T-helper 17 cell (primary cell): ENCODE measurements at places on chromosomes 7 and 10. TPM values are rescaled to one million over a fixed set of nuclear protein-coding genes. Genes with fewer than 3 reads are reported as not detected.

- peaks cover 2% of the 10 kb centered on the region for H3K36me3 ChIP-seq
- H3K27me3 ChIP-seq: no peaks in the 10 kb centered on the region
- DNase-seq: no peak
- H3K4me1 ChIP-seq: peaks cover 22% of the 10 kb centered on the region
Measured at GRCh38 chr7:137978464-137979237, 23.2 kb downstream of the CREB3L2 start.

DNA sequence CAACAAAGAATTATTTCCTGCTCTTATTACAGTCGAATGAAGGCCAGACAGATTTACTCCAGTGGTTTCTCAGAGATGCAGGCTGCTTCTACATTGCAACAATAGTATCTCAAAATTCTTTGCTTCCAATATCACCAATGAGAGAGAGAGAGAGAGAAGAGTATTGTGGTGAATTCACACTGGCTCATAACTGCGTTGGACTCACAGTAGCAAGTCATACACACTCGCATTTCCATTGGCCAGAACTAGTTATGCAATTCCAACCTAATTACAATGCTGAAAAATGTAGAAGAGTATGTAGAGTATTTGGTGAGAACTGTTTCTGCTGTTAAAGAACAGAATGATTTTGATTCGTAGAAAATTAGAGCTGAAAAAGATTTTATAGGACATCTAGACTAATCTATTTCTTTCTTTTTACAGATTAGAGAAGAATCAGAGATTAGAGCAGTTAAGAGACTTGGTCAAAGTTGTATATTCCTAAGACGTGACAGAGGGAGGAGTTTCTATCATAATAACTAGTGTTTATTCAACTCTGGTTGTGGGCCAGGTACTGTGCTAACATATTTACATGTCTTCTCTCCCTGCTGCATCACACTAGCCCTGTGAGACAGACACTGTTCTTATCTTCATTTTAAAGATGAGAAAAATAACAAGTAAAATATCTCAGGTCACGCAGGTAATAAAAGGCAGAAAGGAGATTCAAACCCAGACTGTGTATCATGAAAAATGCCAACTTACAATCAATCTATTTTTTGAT is 34.6 kb upstream of the PDK4 start:
- no peaks in the 10 kb centered on the region for H3K27me3 ChIP-seq
- H3K27ac ChIP-seq: no peak overlapping the region
- H3K36me3 ChIP-seq: no peaks in the 10 kb centered on the region
- no peak for DNase-seq
- H3K4me3 ChIP-seq: no peak overlapping the region

DNA sequence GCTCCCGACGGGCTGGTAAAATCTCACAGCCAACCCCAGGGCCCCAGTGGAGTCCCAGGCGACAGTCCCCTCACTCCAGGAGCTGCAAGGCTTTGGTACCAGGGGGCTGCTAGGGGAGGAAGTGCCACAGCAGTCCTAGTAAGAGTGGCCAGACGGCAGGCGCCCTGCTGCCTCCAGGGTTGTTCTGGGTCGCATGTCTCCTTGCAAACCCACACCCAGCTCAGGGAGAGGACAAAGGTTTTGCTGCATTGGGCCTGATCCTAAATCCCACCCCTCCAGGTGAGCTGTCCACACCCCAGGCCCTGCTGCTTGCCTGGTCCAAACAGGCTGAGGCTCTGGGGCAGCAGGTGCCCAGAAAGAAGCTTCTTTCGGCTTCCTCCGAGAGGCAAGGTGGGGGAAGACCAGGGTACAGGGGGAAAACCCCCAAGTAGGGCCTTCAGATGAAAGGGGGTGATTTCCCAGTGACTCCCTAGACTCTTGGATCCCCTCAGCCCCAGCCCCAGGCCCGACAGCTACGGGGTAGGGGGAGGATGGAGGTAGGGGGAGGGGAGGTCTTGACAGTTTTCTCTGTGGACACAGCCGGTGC is 4.2 kb upstream of the KCP start:
- H3K36me3 ChIP-seq: peaks cover 2% of the 10 kb centered on the region
- peak overlapping the region; percentile 56 for H3K4me3 ChIP-seq
- peaks cover 10% of the 10 kb centered on the region for H3K4me1 ChIP-seq

- no peak for DNase-seq
Measured at GRCh38 chr7:142595816-142596516, 153.3 kb upstream of the PRSS1 start.

- H3K4me3 ChIP-seq: no peak overlapping the region
- H3K4me1 ChIP-seq: no peaks in the 10 kb centered on the region
- H3K27ac ChIP-seq: no peak overlapping the region
- DNase-seq: no peak
- peaks cover 33% of the 10 kb centered on the region for H3K27me3 ChIP-seq
Measured at GRCh38 chr10:121702351-121703320, 104.4 kb upstream of the FGFR2 start.

- H3K27ac ChIP-seq: no peak overlapping the region
- H3K4me3 ChIP-seq: no peak overlapping the region
- no peaks in the 10 kb centered on the region for H3K27me3 ChIP-seq
Measured at GRCh38 chr7:8973601-8974000, 540.2 kb downstream of the NXPH1 start.

- no peak for DNase-seq
- H3K27ac ChIP-seq: no peak overlapping the region
- no peaks in the 10 kb centered on the region for H3K27me3 ChIP-seq
Measured at GRCh38 chr10:81920213-81920829, 45.3 kb downstream of the NRG3 start.

DNA sequence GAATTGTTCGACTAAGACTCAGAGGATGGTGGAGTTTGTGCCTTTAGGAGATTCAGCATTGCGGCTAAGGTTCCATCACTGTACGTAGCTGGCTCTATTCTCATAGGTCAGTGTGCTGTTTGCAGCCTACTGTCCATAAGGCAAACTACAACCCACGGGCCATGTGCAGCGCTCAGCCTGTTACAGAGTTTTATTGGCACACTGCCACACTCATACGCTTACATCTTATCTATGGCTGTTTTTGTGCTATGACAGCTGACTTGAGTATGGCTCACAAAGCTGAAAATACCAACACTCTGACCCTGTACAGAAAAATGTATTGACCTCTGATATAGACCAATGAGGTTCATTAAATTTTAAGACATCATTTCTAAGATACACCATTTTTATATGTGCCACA is 114.5 kb downstream of the ARID5B start:
- DNase-seq: no peak
- peaks cover 19% of the 10 kb centered on the region for H3K4me1 ChIP-seq
- H3K36me3 ChIP-seq: peaks cover 3% of the 10 kb centered on the region
- H3K4me3 ChIP-seq: no peak overlapping the region
- H3K27ac ChIP-seq: no peak overlapping the region

DNA sequence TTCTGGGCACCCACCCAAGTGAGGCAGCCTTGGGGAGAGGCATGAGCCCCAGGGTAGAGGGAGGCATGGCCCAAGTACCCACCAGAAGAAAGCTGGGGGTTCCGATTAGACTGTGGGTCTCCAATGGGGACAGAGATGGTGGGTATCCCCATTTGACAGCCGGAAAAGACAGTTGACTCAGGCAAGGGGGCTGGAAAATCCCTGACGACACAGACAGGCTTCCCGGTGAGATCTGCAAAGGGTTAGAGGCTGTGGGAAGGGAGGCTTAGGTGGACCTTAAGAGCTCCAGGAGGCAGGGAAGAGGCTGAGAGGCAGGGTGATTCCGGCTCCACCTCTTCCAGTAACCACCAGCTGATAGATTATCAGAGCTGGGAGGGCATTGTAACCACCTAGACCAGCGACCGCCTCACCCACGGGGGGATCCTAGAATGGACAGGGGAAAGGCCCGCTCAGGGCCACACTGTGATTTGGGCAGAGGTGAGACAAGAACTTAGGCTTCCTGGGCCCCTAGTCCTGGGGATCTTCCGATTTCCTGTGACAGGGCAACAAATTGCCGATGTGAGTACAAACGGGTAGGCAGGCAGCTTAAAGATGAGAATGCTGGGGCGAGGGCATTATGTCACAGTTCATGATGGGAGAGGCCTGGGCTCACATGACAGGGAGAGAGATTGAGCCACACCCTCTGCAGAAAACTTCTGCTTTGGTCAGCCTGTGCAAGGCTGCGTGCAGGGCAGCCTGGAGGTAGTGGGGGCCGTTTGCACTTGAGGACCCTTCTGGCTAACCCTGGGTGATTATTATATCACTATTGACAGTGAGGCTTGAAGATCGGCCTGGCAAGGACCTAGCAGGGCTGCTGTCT is 5.4 kb downstream of the TBATA start:
- H3K36me3 ChIP-seq: peaks cover 2% of the 10 kb centered on the region
- peaks cover 25% of the 10 kb centered on the region for H3K27me3 ChIP-seq
- H3K4me1 ChIP-seq: peaks cover 6% of the 10 kb centered on the region
- no peak for DNase-seq
- no peak overlapping the region for H3K4me3 ChIP-seq
- no peak overlapping the region for H3K27ac ChIP-seq

GRCh38 chr7:1068013-1068412 is 19.9 kb upstream of the GPER1 start:
- no peak for DNase-seq
- peaks cover 4% of the 10 kb centered on the region for H3K4me1 ChIP-seq
- no peak overlapping the region for H3K4me3 ChIP-seq
- H3K36me3 ChIP-seq: no peaks in the 10 kb centered on the region
- H3K27ac ChIP-seq: no peak overlapping the region

DNA sequence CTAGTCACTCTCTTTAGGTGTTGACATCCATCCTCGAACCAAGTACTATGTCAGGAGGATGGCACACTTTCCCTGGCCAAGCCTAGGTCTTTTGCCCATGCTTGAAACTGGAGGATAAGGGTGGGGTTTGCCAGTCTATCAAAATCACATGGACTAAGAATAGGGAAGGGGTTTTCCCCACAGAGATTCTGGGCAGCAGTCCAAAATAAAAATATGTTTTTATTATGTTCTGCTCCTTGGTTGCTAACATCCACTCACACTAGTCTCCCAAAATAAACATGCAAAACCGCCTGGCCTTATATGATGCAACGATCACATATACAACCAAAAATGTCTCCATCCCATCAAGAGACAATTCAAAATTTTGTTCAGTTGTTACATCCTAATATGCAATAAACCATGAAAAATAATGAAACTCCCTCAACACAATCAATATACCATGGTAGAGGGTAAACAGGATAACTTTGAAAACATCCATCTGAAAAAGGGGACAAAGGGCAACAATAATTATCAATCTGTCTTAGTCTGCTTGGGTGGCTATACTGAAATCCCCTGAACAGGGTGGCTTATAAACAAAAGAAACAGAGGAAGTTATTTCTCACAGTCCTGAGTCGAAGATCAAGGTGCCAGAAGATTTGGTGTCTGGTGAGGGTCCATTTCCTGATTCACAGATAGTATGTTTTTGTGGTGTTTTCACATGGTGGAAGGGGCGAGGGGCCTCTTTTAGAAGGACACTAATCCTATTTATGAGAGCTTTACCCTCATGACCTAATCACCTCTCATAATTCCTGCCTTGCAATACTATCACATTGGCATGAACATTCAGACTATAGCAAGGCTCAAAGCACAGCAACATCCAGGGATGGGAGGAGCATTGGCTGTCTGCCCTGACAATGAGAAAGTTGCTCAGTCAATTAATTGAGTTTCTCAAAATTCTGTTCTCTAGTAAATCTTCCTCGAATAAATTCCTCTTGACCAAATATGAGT is 159.3 kb downstream of the ETV1 start:
- H3K27ac ChIP-seq: no peak overlapping the region
- no peak overlapping the region for H3K4me3 ChIP-seq
- H3K36me3 ChIP-seq: peaks cover 4% of the 10 kb centered on the region
- no peak for DNase-seq
- H3K27me3 ChIP-seq: peaks cover 7% of the 10 kb centered on the region

DNA sequence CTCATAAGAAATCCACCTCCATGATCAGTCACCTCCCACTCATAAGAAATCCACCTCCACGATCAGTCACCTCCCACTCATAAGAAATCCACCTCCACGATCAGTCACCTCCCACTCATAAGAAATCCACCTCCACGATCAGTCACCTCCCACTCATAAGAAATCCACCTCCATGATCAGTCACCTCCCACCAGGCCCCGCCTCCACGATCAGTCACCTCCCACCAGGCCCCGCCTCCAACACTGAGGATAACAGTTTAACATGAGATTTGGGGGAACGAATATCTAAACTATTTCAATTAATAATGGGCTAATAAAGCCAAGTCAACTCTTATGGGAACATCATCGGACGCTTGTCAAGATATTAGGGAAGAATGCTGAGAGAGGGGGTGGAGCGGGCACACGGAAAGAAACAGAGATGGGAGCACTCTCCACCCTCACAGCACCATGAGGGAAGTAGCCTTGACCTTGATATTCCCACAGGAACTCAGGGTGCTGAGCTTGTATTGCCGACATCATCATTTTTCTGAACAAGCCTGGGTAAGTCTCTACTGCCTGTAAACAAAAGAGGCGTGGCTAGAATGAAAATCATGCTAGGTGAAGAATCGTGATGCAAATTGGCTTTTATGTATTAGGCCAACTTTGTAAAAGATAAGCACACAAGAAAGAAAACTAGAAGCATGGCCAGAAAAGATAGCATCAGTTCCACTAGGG is 303.5 kb upstream of the KLF6 start:
- no peaks in the 10 kb centered on the region for H3K27me3 ChIP-seq
- DNase-seq: no peak
- H3K4me1 ChIP-seq: peaks cover 8% of the 10 kb centered on the region
- H3K36me3 ChIP-seq: no peaks in the 10 kb centered on the region

DNA sequence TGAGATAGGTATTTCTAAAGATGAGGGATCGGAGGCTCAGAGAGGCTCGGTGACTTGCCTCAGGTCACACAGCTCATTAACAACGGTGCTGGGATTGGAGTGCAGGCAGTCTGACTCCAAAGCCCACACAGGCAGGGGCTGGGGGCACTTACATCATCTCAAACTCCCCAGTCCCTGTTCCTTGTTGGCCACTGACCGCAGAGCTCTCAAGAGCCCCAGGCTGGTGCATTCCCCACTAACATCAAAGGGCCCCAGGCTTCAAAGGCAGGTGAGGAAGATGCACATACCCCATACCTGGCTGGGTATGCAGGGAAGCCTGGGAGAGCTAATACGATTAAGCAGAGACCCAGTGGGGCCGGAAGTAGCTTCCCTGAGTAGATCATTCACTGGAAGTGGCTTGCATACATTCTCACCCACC is 13.7 kb upstream of the NODAL start:
- H3K4me3 ChIP-seq: no peak overlapping the region
- H3K27me3 ChIP-seq: peaks cover 32% of the 10 kb centered on the region
- H3K27ac ChIP-seq: no peak overlapping the region
- DNase-seq: no peak
- H3K36me3 ChIP-seq: peaks cover under 1% of the 10 kb centered on the region

DNA sequence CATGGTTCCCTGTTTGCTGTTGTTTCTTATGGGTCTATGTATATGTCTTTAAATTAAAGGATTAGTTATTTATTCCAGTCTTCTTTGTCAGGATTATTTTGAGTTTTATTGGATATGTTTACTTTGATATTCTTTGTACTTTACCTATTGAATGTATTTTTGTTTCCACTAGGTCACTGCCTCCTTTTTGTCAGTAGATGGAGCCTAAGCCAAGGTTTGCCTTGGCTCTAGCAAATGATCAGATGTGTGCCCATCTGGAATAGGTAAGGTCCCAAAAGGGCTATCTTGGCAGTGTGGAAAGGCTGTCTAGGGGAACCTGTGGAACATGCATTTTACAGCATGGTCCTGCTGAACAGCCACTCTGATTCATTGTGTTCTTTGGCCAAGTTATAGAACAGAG is 337.3 kb upstream of the GHITM start:
- H3K4me1 ChIP-seq: no peaks in the 10 kb centered on the region
- no peaks in the 10 kb centered on the region for H3K36me3 ChIP-seq
- H3K4me3 ChIP-seq: no peak overlapping the region
- H3K27ac ChIP-seq: no peak overlapping the region
- H3K27me3 ChIP-seq: no peaks in the 10 kb centered on the region

BNIP3 gene
- total RNA-seq: 22.0 TPM

SPAM1 gene
- total RNA-seq: not detected

COL17A1 gene
- total RNA-seq: not detected

TAS2R3 gene
- total RNA-seq: 0.87 TPM

GIMAP5 gene
- total RNA-seq: 65.3 TPM

CRHR2 gene
- total RNA-seq: not detected

STEAP1 gene
- not detected for total RNA-seq

OR2A14 gene
- not detected for total RNA-seq
